Mesenteric fat pad (tissue), 1 donor: ENCODE measurements at places on chromosomes 2 and 18. TPM values are rescaled to one million over a fixed set of nuclear protein-coding genes. Genes with fewer than 3 reads are reported as not detected.

The NEB gene
- 0.64 TPM for total RNA-seq

The SULT1C3 gene
- not detected for total RNA-seq

The RESP18 gene
- not detected for total RNA-seq

The NT5C1B gene
- total RNA-seq = not detected

The NOSTRIN gene
- 62.1 TPM for total RNA-seq

The HK2 gene
- 46.2 TPM for total RNA-seq

The TSGA10 gene
- total RNA-seq = 7.7 TPM

The RGPD3 gene
- total RNA-seq = 0.42 TPM

The PRSS56 gene
- total RNA-seq = not detected

The REL gene
- total RNA-seq = 24.5 TPM

The PRKCE gene
- total RNA-seq = 34.1 TPM

The STAT4 gene
- 4.1 TPM for total RNA-seq

The DNAJC5G gene
- total RNA-seq = not detected

The NTSR2 gene
- total RNA-seq = not detected

The GDF7 gene
- 1.2 TPM for total RNA-seq
